Naive B cell (primary cell): ENCODE measurements at places on chromosomes 12 and 14. TPM values are rescaled to one million over a fixed set of nuclear protein-coding genes. Genes with fewer than 3 reads are reported as not detected.

MAX gene
- 125 TPM for polyA plus RNA-seq

LRRC10 gene
- polyA plus RNA-seq, result not detected

CLEC7A gene
- polyA plus RNA-seq, result 0.12 TPM

CD4 gene
- polyA plus RNA-seq, result 1.4 TPM

NTF3 gene
- not detected for polyA plus RNA-seq

GRCh38 chr14:95339301-95339865 lies 19.7 kb upstream of the CLMN start:
- no peak for DNase-seq

DNA sequence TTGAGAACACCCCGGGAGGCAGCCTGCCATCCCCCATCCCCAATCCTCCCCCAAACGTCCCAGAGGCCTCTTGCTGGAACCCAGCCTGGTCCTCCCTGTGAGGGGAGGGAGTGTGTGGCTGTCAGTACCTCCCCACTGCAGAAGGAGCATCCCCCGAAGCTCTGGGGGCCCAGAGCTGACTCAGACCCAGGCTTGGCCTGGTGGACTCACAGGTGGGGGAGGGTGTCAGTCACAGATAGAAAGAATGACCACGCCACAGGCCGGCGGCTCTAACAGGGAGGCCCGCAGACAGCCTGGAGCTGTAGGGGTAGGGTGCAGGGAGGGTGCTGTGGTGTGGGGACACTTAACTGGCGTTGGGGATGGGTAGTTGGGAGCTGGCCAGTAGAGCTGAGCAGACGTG lies 5.3 kb downstream of the HHIPL1 start:
- DNase-seq, result no peak

GRCh38 chr12:645563-646071 lies 17.6 kb downstream of the NINJ2 start:
- DNase-seq, result no peak

GRCh38 chr14:55404173-55404854 lies 7.3 kb downstream of the ATG14 start:
- no peak for DNase-seq

GRCh38 chr12:39272871-39273655 lies 169.9 kb downstream of the KIF21A start:
- DNase-seq, result no peak

- DNase-seq, result no peak
Observed at GRCh38 chr14:101137234-101137633, 233.7 kb upstream of the RTL1 start.
